ENCODE measurements at places on chromosomes 2 and 18.
A peak's percentile ranks its signal among the peaks of the same experiment; 100 is the strongest.

DNA sequence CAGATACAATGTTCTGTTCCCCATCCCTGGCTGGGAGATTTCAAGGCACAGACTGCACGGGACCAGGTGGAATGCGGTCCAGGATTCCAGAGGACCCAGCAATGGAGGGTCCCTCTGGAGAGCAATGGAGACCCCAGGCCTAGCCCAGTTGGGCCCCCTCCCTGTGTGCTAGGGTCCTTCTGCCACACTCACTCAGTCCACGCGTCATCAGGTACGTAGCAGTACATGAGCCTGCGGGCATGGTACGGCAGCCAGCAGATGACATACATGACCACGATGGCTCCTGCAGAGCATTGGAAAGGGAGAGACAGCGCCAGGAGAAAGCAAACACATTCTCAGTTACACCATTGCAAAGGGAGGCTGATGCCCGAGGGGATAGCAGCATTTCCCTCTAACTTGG, 10.1 kb downstream of the NTSR2 start:
- DNase-seq: no peak

DNA sequence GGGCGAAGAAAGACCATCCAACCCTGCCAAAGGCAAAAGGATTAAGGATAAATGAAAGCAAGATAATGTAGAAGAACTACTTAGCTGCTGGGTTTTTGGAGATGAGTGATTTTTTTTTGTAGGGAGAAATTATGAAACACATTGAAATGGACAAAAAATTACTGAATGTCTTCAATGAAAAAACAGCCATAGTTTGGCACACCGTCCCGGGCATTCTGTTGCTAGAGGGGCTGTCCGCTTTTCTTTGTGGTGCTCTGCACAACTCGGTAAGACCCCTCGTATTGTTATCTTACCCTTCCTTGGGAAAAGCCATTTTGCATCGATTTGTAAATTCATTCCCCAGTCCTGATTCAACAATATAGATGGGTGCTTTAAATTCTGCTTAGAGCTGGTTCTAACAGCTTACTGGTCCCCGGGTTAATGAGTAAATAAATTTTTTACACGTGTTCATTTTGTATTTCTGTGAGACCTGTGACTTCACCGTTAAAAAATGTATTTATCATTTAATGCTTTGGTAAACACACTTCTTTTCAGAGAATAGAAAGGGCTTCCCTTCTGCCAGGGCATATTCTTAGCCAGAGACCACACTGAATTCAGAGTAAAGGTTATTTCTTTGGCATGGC, 912 bp upstream of the LAPTM4A start:
- no peak for DNase-seq

GRCh38 chr2:99032001-99032400, 96.0 kb upstream of the CRACDL start:
- DNase-seq: no peak

GRCh38 chr2:142974288-142975024, 97.0 kb downstream of the KYNU start:
- no peak for DNase-seq

DNA sequence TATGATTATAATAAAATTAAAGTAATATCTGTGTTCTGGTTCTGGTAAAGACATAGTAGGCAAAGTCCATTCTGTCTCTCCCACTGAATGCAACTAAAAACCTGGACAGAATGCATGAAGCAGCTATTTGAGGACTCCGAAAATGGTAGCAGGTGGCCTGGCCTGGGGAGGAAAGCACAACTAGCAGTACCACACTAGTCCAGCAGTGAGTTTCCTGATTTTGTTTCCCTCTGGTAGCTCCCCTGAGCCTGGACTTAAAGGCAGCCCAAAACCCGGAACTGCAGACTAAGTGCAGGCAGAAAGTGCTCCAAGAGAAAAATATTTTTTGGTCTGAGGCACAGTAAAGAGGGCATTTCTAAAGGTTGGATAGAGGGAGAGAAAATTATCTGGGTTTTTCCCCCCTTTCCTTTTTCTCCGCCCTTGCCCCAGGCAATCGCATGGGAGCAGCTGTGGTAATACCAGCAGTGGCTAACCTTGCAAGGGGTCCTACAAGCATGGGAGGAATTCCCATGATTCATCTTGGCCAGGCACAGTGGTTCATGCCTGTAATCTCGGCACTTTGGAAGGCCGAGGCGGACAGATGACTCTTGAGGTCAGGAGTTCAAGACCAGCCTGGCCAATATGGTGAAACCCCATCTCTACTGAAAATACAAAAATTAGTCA, 32.3 kb downstream of the ASXL2 start:
- no peak for DNase-seq

GRCh38 chr2:200028998-200029397, 73.6 kb downstream of the MAIP1 start:
- no peak for DNase-seq

GRCh38 chr2:134178138-134178877, 75.6 kb upstream of the MGAT5 start:
- no peak for DNase-seq

- peak; percentile 72 for DNase-seq
Measured at GRCh38 chr2:238098901-238099713, 1.0 kb upstream of the ESPNL start.

DNA sequence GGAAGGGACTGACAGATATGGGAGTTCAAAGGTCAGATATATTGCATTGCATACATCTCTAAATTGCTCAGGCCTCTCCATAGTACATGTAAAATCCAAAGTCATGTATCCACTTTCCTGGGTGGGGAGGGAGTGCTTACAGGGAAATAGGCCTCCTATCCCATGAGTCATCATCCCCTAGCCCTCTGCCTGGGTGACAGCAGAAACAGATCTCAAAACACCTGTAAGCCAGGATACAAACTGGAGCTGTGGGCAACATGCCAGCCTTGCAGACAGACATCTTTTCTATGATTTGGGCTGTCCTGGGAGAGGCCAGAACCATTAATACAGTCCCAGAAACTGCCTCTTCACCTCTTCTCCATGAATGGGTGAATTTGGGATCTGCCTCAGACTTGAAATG, 4.8 kb downstream of the ALK start:
- DNase-seq: no peak

GRCh38 chr18:44627280-44627679, 53.4 kb upstream of the SETBP1 start:
- DNase-seq: no peak

- DNase-seq: no peak
Measured at GRCh38 chr18:79367480-79367879, 28.2 kb upstream of the NFATC1 start.

- DNase-seq: peak; percentile 74
Measured at GRCh38 chr2:45237850-45238542, 228.7 kb upstream of the SIX2 start.

GRCh38 chr2:47029737-47030524, 114.3 kb upstream of the MCFD2 start:
- DNase-seq: no peak

GRCh38 chr2:180231015-180231414, 223.9 kb upstream of the CWC22 start:
- no peak for DNase-seq

DNA sequence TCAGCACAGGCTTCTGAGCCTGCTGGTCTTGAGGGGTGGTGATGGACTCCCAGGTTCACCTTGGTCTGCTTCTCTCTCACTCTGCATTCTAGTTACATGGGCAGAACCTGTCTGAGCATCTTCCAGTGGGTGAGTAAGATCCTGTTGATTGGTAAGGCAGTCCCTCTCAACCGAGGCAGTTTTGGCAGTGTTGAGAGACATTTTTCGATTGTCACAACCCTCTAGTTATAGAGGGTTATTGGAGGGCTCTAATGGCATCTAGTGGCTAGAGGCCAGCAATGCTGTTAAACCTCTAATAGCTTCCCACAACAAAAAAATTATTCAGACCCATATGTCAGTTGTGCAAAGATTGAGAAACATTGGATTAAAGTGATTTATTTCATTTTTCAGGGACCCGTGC, 9.3 kb upstream of the MGAT5 start:
- no peak for DNase-seq

DNA sequence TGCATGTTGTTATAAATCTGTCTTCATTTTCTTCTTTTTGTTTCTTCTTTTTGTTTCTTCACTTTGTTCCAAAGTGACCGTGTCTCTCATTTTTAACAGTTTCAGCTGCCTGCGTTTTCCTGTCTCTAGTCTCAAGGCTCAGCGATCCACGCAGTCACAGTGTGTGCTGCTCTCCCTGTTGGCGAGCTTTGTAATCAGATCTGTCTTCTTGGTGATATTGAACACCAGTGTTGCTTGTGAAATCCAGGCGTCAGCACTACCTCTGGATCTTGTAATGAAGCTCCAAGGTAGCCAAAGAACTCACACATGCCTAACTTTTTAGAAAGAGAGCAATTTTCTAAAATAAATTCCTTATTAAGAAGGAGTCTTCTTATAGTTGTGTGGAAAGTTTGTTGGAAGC, 13.2 kb downstream of the SNTG2 start:
- DNase-seq: no peak

DNA sequence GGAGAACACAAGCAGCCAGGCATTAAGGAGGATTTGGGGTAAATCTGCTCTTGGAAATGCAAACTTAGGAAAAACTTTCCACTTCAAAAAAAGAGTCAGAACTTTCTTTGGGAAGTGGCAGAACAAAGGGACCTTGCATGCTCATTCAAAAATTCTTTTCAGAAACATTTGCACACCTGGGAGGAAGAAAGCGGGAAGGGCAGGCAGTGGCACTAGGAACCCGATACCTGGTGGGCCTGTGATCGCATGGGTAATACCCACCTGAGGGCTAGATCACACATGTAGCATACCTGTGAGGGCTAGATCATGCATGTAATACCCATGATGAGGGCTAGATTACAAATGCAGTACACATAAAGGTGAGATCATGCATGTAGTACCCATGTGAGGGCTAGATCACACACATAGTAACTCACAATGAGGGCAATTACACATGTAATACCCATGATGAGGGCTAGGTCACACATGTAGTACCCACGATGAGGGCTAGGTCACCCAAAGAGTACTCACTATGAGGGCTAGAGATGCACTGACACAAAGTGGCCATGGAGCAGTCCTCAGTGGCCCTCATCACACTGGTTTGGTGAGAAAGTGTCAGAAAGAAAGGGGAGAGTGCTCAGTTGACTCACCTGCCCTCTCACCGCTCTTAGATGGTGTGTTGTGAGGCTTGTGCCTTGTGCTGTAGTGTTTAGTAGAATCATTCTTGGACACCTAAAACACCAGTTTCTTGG, 212.5 kb downstream of the DLGAP1 start:
- no peak for DNase-seq

- DNase-seq: no peak
Measured at GRCh38 chr2:219287580-219288265, 8.6 kb downstream of the DNAJB2 start.

DNA sequence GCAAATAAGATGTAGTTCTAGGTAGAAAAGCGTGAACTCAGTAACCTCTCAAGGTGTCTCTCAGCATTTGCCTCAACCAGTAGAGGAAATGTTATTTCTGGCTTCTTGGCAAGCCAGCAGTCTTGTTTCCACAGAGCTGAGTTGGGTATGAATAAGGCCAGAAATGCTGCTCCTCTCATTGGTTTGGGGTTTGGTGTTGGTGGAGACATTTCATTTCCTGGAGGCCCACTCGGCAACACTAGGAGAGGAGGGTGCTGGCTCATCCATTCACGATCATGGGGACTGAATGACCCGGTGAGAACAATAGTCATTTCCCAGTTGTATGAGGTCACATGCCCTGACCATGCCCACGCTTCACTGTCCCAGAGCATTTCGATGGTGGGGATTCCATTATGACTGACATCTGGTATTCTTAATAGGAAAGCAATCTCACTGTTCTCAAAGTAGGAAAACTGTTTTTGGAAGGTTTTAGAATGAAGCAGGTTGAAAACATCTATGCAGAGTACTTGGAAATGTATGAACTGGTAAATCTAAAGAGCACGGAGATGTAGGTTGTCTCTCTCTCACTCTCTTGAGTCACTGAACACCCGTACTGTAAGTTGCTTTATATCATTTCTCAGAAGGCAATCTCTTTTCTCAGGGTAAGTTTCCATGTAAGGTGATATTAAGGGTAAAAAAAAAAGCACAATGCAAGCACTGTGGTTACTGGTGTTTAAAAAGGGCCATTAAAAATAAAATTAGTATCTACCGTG, 37.1 kb upstream of the CTLA4 start:
- no peak for DNase-seq

- no peak for DNase-seq
Measured at GRCh38 chr2:20050104-20050645, 1.3 kb downstream of the LAPTM4A start.

GRCh38 chr2:173288561-173288960, 66.1 kb upstream of the CDCA7 start:
- peak; percentile 1 for DNase-seq

GRCh38 chr2:68653538-68653982, 10.2 kb downstream of the PROKR1 start:
- DNase-seq: peak; percentile 28

DNA sequence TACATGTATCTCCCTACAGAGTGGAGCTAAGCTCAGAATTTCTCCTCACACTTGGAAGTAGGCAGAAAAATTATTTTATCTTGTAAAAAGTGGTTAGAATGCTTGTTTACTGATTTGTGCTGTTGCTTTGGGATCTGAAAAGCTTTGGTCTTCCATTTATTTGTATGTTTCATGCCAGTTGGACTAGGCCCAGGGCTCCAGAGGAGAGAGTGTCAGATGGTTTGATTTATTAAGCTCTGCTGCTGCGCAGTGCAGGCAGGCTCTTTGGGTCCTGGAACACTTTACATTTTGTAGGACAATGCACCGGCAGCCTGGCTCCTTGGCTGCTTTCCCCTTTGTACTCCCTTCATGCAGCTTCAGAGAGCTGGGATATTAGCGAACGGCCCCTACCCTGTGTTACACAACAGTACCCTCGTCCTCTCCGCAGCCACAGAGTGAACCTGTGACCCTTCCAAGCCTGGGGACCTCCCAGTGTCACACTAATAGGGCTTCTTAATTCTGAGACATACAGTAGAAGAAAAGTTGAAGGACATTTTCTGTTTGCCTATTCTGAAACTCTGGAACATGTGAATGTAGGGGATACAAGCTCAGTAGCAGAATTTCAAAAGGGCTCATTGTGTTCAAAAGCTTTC, 56.7 kb upstream of the EML6 start:
- no peak for DNase-seq

GRCh38 chr2:218252509-218253231, 8.1 kb upstream of the GPBAR1 start:
- no peak for DNase-seq

DNA sequence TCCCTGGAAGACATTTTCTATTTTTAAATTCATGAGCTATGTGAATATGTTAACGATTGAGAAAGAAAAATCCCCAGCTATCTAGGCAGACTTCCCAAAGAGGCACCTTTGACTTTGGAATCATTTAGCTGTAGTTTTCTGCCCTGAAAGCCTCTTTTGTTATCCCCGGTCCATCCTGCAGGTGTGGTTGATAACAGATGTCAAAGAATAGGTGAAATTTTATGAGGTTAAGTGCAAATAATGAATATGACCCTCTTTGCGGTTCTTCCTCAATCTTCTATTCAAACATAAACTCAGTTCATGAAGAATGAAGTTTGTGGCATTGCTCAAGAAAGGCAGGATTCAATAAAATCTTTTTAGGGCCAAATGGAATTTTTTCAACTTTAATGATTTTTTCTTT, 51.6 kb upstream of the ATP8B1 start:
- DNase-seq: no peak

DNA sequence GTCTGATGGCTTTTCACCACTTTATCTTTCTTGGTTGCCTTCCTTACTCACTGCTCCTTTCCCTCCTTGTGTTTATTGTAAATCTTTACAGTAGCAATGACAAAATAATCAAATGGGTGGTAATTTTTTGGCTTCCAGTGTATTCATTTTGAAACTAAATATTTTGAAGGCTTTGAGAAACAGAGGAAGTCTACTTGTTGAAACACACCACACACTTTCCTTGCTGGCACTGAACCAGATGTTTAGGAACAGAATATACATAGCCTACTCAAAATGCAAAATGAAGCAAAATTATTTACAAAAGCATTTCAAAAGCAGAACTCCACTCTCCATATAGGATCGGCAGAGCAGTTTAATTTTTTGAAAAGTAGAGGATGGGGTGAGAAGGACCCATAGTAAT, 189.8 kb downstream of the LTBP1 start:
- DNase-seq: no peak
